ENCODE measurements at places on chromosomes 7 and 10.

DNA sequence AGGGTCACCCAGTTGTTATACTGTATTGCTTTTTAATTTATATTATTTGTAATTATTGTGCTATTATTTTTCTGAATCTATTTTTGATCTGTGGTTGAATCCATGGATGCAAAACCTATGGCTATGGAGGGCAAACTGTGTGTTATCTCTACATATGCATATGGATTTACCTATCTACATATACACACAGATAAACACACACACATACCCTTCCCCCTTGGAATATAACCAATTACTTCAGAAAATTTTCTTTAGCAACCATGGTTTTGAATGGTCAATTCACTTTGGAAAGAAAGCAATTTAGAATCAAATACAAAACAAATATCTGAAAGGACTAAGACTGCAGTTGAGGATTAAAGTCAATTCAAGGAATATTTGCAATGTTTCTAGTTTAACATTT is 39.1 kb downstream of the MTPN start:
- DNase-seq, result no peak

- DNase-seq, result no peak
These were observed 84.7 kb downstream of the MAPK8 start for GRCh38 chr10:48390933-48391845.

DNA sequence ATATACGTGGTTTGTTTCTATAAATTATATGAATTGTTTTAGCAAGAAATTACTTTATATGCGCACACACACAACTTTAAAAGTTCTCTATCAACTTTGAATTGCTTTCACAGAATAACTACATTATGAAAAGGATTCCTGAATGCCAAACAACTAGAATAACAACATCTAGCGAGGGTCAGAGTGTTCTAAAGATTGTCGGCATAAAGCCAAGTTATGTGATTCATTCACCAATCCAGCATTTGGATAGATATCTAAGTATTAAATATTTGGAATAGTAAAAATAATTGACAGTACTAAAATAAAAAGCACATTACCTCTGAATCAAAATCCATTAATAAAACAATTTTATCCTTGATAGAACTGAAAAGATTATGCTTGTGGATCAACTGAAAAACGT is 125.3 kb upstream of the AMPH start:
- no peak for DNase-seq

- DNase-seq, result no peak
These were observed 25.1 kb upstream of the DNAJB12 start for GRCh38 chr10:72379776-72380175.

DNA sequence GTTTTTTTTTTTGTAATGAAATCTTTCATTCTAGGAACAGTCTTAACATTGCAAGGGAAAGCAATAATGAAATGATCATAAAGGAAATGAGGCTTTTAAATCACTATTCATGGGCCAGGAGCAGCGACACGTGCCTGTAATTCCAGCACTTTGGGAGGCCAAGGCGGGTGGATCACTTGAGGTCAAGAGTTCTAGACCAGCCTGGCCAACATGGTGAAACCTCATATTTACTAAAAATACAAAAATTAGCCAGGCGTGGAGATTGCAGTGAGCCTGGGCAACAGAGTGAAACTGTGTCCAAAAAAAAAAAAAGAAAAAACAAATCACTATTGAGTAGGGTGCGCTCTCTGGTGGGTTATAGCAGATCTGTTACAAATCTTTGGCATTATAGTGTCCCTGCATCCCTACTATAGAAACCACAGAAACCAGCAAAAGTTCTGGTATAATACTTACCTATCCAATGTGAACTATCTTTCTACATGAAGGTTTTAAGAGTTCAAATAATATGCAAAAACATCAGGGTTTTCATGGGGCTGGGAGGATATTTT is 72.1 kb downstream of the GLI3 start:
- no peak for DNase-seq

- DNase-seq, result no peak
These were observed 73.1 kb upstream of the HPS1 start for GRCh38 chr10:98519841-98520240.
